ENCODE measurements at places on chromosomes 6 and 20.

DNA sequence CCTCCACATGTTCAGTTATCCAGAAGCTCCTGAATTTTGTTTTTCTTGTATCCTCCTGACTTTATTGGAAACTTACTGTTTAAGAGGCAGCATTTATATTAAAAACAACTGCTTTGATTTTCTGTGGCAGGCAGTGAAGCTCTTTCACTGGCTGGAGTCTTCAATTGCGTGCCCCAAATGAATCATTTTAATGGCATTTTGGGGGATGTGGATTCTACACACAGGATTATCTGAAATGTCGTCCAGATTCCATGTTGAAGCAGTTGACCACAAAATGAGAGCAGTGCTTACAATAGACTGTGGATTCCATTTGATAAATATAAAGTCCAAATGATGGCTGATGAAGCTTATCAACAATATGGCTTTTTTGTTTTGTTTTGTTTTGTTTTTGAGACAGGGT is 41.0 kb upstream of the HIVEP1 start:
- peak; percentile 45 for DNase-seq

- no peak for DNase-seq
Observed at GRCh38 chr6:40759838-40760237, 172.7 kb upstream of the LRFN2 start.

GRCh38 chr6:29628419-29629281 is 4.3 kb downstream of the GABBR1 start:
- DNase-seq, result peak; percentile 6

DNA sequence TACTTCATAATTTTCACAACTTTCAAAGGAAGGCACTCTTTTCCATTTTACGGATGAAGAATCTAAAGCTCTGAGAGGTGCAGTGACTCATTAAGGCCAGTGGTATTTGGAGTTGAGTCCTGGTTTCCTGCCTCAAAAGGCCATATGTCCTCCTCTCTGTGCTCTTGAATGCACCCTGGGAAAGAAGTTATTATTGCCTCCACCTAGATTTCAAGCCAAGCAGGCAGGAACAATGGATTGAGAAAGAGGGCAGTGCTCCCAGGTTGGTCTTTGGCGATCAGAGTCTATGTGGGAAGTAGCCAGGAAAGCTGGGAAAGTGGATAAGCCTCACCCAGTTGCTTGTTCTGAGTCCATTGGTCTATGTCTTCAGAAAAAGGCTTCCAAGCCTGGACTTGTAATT is 165.0 kb downstream of the MAFB start:
- no peak for DNase-seq

DNA sequence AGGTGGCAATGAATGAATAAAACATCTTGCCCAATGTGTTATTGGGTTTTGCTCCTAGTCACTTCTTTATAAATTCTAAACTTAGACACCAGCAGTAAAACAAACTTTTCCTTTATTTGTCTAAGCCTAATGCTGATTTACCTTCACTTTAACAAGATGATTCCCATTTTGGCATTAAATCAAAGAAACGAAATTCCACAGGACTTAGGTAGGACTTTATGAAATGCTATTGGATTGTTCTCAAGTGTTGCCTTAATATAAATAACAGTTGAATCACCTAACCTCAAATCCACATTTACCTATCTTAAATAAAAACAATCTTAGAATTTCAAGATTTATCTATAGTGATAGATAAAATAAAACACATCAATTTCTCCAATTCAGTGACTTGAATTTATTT is 831.8 kb downstream of the EPHA7 start:
- DNase-seq, result no peak

GRCh38 chr6:71294121-71294523 is 5.5 kb downstream of the OGFRL1 start:
- DNase-seq, result peak; percentile 94

- no peak for DNase-seq
Observed at GRCh38 chr6:33201935-33202334, 1.3 kb downstream of the SLC39A7 start.

DNA sequence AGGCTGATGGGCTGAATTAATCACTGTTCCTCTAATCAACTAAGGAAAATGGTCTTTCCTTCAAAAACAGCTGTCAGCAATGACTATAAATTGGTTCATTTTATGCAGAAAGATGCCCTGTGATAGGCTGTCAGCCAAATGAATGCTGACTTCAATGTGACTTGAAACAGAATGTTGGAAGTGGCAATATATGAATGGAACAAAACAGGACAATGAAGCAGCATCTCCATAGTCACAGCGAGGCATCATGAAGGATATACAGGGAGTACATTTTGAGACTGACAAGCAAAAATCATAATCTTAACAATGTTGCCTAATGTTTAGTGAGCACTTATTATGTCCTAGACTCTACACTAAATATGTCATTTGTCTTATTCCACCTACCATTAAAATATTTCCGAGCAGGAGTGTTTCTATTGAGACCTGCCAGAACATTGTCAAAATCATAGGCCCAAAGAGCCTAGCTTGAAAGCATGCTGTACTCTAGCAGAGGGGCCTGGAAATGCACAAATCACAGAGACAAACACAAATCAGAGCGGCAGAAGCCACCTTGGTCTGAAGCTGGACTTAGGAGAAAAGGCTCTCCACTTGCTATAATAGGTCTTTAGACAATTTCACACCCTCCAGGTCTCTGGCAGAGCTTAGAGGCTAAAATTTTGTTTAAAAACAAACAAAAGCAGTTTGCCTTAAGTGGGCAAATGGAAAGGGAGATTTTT is 63.3 kb downstream of the FAM50B start:
- DNase-seq, result no peak

GRCh38 chr6:140225701-140226436 is 851.4 kb upstream of the CITED2 start:
- no peak for DNase-seq

GRCh38 chr6:127302728-127303660 is 36.3 kb downstream of the RNF146 start:
- peak; percentile 22 for DNase-seq

DNA sequence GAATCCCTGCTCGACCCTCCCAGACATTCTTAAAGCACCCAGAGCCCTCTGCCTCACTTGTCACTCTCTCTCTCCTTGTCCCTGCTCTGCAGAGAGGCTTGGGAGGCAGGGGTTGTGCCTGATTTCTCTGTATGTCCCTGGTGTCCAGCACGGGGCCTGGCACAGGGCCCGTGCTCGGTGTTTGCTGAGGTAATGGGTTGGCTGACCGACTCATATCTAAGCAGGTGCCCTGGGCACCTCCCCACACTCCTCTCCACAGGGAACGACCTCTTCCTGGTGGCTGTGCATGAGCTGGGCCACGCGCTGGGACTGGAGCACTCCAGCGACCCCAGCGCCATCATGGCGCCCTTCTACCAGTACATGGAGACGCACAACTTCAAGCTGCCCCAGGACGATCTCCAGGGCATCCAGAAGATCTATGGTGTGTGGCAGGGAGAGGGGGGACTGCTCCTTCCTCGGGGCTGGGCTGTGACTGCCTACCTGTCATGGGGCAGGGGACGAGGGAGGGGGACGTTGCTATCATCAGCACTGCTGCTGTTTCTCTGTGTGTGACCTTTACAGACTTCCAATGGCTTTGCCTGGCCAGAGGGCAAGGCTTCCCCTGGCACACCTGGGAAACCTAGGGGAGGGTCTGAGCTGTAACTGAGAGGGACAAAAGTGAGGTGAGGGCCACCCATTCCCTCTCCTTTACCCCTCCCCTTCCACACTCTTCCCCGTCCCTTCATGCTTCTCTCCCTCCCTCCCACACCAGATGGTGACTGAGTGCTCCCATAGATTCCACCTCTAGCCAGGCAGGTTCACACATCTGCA is 14.2 kb downstream of the MMP24OS start:
- peak; percentile 95 for DNase-seq

GRCh38 chr20:63094767-63095499 is 88.2 kb upstream of the BHLHE23 start:
- no peak for DNase-seq

DNA sequence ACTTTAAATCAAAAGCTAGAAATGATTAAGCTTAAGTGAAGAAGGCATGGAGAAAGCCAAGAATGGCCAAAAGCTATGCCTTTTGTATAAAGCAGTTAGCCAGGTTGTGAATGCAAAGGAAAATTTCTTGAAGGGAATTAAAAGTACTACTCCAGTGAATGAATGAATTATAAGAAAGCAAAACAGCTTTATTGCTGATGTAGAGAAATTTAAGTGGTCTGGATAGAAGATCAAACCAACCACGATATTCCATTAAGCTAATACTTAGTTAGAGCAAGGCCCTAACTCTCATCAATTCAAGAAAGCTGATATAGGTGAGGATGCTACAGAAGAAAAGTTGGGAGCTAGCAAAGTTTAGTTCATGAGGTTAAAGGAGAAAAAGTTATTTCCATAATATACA is 988.5 kb upstream of the ADGRB3 start:
- DNase-seq, result no peak

- DNase-seq, result peak; percentile 31
Observed at GRCh38 chr6:109458774-109459531, 3.4 kb upstream of the MICAL1 start.

DNA sequence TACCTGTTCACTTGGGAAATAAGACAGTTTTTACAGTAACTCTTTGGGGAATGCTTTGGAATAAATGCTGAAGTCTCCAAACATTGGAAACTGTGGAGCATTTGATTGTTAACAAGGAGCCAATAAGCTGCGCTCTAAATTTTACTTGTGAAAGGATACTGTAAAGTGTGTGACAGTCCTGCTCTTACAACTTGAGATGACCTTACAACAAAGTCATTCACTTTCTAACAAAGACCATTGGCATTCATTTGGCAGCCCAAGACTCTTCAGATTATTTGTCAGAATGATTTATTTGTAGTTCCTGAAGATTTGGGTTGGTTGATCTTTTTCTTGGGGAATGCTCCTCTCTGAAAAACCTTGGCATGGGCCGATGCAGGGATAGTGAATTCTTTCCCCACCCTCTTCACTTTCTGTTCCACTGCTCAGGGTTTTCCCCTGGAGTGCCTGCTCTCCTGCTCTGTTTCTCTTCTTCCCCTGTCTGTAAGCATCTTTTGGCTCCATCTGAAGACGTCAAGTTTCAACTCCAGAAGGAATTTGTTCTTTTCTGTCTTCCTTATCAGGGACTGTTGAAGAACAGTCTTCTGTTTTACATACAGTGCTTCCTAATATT is 116.4 kb downstream of the AKAP7 start:
- no peak for DNase-seq

DNA sequence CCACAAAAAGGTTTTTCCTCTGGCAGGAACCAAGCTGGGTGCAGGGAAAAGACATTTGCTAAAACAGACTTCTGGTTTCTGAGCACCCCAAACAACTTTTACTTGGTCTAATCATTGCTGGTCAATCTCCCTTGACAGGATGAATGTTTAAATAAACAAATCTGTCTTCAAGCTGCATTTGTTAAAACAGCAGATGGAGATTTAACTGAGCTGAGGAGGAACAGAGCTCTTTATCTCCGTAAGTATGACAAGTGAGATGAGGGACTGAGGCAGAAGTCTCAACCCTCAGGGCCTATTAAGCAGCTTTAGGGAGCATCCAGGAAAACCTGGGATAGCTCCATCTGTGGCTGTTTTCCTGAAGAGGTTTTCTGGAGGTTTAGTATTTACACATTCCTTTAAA is 40.6 kb downstream of the NINL start:
- DNase-seq, result no peak

DNA sequence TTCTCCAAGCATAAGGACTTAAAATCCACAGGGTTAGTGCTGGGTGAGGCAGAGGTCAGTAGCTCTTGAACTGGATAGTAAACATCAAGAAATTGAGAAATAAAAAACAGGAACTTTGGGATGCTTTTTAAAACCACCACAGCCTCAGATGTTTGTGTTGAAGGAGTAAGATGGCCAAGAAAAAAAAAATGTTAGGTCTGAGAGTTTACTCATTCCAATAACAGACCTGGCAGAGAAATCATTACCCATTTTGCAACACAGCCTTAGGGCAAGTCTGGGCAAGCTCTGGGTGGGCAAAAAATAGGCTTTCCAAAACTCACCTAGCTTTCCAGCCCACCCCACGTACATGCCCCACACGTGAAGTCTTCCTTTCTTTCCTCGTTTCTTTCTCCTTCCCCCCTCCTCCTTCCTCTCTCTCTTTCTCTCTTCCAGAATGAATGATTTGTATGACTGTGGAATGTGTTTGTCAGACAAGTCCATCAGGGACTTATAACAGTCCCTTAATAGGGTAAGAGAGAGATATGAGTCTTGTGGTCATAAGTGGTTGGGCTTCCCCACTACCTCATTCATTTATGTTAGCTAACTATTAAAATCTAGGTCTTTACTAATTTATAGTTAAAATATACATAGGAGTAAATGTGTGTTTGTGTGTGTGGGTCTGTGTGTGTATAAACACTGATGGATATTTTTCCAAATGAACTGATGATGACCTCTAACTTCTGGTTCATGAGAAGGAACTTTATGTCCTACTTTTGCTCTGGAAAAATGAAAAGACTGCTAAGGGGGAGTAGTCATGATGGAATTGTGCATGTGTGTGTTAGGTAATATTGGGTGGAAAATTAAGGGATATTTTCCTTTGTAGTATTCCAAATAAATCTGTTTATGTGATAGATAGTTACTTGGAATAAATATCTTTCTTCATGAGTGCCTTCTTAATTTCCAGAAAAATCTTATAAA is 18.0 kb upstream of the DSE start:
- DNase-seq, result peak; percentile 9

- DNase-seq, result no peak
Observed at GRCh38 chr6:107399935-107400334, 59.4 kb downstream of the PDSS2 start.

- DNase-seq, result peak; percentile 8
Observed at GRCh38 chr20:59242714-59243626, 57.4 kb upstream of the EDN3 start.

DNA sequence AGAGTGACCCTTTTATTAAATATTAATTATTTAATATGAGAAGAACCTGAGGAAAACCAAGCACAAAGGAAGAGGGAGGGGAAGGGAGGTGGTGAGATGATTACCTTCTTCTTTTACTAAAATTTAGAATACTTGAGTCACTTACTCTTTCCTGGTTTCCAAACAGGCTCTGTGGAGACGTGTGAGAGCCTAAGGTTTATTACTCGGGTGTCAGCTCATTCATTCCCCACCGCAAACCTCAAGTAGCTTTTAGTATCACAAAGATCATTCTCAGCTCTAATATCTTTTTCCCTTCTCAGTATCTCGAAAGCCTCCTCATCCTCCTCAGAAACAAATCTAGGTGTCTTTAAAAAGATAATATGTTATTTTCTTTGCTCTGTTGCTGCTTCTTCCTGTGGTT is 497.2 kb upstream of the JARID2 start:
- no peak for DNase-seq

DNA sequence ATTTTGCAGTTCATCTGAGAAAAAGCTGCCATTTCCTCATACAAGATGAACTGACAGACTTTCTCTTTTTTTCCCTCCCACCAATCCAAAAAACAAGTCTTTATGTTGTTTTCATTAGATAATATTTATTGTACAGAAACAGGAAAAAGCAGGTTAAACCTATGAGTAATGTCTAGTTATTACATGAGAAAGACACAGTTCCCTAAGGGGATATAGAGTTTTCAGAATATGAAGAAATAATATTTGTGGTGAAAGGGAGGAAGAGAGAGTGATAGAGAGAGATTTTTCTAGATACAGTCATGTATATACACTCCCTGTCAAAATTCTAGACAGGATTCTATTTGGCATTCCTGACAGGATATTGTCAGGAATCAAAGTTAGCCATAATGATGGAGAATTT is 392.4 kb downstream of the BMP2 start:
- DNase-seq, result no peak

- no peak for DNase-seq
Observed at GRCh38 chr20:36275011-36275410, 31.1 kb upstream of the DLGAP4 start.
